ENCODE measurements at places on chromosomes 16 and 17.

DNA sequence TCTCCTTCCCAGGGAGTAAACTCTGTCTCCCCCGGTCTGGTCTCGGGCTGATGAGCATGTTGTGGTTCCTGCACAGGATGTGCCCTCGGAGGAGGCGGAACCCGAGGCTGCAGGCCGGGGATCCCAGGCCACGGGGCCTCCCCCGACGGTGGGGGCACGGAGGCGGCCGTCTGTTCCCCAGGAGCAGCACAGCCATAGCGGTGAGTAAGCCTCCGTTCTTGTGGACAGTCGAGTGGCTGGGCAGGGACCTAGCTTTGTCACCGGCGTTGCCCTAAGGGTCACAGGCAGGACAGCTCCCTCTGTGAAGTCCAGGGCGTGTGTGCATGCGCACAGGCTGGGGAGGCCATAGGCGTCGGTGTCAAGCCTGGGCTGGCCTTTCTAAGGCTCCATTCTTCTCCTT, 3.5 kb downstream of the ZNF213 start:
- DNase-seq = no peak

DNA sequence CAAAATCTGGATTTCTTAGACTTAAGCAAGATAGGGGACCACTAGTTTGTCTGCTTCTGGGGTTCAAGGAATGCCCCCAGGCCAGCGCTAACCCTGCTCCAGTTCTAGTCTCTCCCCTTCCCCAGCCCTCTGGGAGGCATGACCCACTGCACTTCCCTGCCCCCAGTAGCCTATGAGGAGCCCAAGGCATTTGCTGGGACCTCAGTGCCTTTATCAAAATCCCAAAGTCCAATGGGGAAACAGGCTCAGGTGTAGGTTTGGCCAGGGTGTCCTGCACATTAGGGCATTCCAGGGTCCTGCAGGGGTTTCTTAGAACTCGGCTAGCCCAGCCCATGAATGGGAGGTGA, 1.2 kb downstream of the IL4R start:
- no peak for DNase-seq

DNA sequence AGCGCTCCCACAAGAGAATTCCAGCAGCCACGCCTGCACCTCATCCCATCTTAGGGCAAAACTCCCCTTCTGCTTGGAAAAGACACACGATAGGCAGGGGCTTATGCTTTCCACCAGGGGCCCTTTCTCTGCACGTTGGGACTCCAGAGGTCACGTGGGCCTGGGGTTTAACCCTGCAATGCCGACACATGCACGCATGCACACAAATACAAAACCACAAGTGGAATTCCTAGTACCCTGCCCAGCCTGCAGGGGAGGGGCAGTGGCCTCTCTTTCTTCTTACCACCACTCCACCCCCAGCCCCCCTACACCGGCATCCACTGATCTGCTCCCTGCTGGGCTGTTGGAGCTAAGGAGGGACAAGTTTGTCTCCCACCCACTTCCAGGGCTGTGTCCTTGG, 16.8 kb upstream of the CCDC182 start:
- no peak for DNase-seq

GRCh38 chr16:70159355-70160348, 13.9 kb upstream of the CLEC18C start:
- no peak for DNase-seq

DNA sequence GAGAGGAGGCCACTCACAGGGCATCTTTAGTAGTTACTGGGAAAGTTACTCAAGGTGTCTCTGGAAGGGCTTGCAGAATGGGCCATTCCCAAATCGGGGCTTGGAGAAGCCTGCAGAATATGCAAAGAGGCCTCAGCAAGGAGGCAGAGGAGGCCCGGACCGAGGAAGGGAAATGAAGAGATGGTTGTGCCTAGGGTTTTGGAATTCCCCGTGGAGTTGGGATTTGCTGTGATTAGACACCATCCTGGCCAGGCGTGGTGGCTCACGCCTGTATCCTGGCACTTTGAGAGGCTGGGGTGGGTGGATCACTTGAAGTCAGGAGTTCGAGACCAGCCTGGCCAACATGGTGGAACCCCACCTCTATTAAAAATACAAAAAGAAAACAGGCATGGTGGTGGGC, 193.0 kb downstream of the IRF8 start:
- no peak for DNase-seq

DNA sequence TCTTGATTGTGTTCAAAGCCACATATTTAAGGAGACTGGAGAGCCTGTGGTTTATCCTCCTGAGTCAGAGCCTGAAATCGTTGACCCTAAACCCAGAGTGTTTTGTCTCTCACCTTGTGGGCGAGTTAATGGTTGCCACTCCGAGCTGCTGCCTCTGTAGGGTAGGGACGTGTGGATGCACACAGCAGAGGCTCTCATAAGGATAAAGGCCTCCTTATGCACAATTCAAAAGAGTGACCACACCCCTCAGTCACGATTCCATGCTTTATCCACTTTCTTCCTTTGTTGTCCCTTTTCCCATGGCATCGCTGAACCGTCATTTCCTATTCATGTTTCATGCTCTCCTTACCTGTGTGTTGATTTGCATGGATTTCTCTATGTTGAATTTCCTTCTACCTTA, 805.0 kb upstream of the RBFOX1 start:
- DNase-seq = no peak

DNA sequence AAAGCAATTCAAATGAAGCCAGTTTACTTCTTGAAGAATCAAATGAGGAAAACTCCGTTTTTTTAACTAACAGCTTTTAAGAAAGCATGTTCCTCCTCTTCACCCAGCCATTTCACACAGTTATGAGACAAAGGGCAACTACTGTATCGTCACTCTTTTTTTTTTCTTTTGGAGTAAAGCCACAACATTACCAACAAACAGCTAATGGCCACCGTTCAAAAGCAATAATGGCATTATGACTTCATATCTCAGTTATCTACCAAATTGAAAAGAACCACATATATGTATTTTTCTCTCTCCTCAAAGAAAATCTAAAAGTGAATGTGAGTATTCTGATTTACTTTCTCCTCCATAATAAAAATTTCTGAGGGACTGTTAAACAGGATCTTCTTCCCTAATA, 14.5 kb downstream of the GRB2 start:
- no peak for DNase-seq

- no peak for DNase-seq
Measured at GRCh38 chr16:58041628-58041955, 16.0 kb downstream of the MMP15 start.

DNA sequence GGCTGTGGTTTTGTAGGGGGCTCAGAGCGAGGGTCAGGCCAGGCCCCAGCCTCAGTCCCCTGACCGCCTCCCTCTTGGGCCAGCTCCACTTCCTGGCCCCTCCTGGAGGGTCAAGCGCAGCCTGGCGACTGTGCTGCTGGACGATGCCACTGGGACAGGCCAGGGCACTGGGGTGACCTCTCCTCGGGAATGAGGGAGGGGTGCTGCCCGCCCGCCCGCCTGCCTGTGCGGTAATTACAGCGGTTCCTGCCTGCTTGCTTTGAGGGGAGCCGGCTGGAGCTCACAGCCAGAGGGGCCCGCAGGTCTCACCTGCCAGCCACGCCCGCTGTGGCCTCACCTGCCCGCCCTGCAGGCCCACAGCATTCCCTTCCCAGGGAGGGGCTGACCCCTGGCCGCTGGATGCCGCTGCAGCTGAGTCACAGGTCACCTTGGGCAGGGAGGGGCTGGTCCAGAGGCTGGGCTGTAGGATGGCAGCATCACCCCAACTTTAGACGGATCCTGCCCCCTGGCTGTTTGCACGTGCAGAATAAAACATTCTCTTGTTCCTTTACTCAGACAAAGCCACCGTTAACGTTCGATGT, 76.7 kb upstream of the CBX4 start:
- DNase-seq = no peak

DNA sequence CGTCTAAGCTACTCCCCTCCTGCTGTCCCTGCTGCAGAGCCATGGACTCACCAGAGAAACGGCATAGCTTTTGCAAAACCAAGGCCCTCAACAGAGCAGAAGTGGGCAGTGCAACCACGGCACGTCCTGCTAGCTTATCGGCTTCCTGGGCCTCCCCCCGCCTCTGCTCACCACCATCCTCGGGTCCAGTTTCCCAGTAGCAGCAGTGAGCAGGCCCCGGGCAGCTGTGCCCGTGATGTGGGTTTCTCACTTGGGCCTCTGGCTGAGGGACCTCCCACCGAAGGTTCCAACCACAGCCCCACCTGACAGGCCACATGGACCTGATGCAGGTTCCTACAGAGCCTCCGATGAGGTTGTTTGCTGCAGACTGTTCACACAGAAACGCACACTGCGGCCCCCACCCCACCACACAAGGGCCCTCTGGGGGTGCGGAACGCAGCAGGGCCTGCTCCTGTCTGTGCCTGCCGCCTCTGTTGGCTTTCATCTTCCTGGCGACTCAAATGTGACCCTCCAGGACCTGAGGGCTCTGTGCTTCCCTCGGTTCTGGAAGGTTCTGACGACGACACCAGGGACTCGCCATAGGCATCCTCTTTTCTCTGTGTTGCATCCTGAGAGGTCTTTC, 24.8 kb downstream of the PDIA2 start:
- DNase-seq = no peak

GRCh38 chr17:79518585-79519523, 92.0 kb downstream of the RBFOX3 start:
- no peak for DNase-seq

- no peak for DNase-seq
Measured at GRCh38 chr16:28930203-28930602, 1.6 kb upstream of the CD19 start.

- DNase-seq = no peak
Measured at GRCh38 chr16:67530013-67530939, 1.6 kb downstream of the RIPOR1 start.

GRCh38 chr16:64589836-64590235, 532.0 kb downstream of the CDH11 start:
- no peak for DNase-seq

- no peak for DNase-seq
Measured at GRCh38 chr16:80404847-80405246, 135.9 kb upstream of the DYNLRB2 start.

DNA sequence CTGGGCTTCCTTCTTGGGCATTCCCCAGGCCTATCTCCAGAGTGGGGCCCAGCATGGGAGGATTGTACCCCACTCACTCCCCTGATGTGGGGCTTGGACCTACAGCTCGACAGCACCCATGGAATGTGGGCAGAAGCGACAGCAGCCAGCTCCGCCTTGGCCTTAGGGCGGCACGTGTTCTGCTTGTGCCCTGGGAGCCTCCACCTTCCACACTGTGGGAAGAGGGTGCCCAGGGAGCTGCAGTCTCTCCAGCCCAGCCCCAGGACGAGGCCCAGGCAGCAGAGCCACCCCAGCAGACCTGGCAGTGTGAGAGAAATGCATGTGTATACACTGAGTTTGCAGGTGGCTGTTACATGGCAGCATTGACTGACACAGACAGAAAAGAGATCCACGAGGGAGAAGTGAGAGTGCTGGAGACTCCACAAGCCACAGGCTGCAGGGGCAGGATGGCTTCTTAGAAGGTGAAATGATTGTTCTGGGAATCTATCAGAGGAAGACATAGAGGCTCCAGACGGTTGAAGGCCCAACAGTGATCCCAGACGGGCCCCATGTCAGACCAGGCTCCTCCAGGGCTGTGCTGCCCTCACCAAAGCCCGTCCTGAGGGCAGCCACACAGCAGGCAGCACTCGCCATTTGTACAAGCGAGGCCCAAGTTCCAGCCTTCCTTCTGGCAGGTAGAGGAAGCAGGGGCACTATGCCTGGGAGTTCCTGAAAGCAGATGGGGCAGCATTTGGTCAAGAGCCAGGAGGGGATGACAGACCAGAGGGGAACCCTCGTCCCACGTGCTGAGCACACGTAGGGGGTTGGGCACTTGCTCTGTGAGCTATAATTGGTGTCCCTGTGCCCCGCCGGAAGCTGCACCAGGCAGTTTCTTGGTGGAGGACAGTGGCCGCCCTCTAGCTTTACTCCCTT, 2.8 kb upstream of the DNASE1 start:
- no peak for DNase-seq

DNA sequence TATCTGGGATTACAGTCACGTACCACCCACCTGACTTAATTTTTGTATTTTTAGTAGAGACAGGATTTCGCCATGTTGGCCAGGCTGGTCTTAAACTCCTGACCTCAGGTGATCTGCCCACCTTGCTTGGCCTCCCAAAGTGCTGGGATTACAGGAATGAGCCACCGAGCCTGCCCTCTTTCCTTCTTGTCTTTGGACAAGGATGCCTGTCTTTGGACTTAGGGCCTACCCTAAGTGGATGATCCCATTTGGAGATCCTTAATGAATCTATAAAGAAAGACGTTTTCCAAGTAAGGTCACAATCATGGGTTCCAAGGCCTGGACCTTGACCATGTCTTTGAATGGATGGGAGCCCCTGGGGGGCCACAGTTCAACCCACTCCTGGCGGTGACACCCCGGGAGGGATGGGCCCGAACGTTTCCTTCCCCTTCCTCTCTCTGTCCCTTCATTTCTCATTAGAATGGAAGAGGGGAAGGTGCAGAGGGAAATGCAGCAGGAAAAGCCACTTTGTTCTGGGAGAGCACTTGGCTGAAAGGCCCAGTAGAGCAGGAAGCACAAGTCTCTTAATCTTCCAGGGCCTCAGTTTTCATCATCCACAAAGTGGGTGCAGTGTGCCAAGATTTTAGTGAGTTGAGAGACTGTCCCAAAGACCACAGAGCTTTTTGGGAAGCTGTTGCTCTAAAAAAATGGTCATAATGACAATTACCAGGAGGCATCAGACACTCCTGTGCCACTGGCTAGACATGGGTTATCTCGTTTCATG, 353.3 kb downstream of the SEC14L1 start:
- no peak for DNase-seq

DNA sequence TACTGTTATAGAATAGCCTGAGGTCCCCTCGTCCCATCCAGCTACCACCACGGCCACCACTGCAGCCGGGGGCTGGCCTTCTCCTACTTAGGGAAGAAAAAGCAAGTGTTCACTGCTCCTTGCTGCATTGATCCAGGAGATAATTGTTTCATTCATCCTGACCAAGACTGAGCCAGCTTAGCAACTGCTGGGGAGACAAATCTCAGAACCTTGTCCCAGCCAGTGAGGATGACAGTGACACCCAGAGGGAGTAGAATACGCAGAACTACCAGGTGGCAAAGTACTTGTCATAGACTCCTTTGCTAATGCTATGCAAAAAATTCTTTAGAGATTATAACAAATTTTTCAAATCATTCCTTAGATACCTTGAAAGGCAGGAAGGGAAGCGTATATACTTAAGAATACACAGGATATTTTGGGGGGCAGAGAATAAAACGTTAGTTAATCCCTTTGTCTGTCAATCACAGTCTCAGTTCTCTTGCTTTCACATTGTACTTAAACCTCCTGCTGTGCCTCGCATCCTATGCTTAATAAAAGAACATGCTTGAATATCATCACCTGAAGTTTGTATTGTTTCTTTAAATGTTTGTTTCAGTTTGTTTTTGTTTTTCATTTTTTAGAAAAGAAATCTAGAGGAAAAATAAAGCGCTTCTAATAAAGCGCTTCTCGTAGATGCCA, 388.3 kb downstream of the MAF start:
- DNase-seq = no peak

DNA sequence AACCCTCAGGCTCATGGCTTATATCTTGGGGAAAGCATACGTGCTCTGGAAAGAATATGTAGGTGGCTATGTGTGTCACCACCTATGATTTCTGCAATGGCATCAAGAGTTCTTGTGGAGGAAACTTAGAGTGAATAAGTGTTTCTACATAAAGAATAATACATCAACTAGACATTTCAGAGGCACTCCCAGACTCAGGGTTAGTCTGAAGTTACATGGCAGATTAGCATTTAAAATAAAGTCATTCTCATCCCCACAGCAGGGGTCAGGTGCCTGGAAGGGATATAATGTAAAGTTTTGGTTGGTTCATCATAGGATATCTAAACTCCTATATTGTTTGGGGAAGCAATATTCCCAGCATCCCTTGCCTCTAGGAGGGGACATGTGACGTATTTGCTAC, 182.1 kb downstream of the PCTP start:
- DNase-seq = no peak

- no peak for DNase-seq
Measured at GRCh38 chr17:17236295-17237025, 508 bp downstream of the FLCN start.

- no peak for DNase-seq
Measured at GRCh38 chr17:80212962-80213642, 7.0 kb downstream of the SGSH start.

Measured in Panc1 (cell line).